ENCODE measurements at places on chromosomes 5 and 9. TPM values are rescaled to one million over a fixed set of nuclear protein-coding genes. Genes with fewer than 3 reads are reported as not detected.

- H3K27me3 ChIP-seq: no peaks in the 10 kb centered on the region
- H3K36me3 ChIP-seq: peaks cover 20% of the 10 kb centered on the region
- peak; percentile 54 for DNase-seq
- H3K4me3 ChIP-seq: no peak overlapping the region
- peaks cover 16% of the 10 kb centered on the region for H3K4me1 ChIP-seq
- peak overlapping the region; percentile 71 for H3K27ac ChIP-seq
These were observed 1.5 kb downstream of the ARPC5L start for GRCh38 chr9:124863371-124863871.

GRCh38 chr9:18122171-18122570 is 351.8 kb upstream of the ADAMTSL1 start:
- H3K27ac ChIP-seq: no peak overlapping the region
- no peaks in the 10 kb centered on the region for H3K4me1 ChIP-seq
- no peaks in the 10 kb centered on the region for H3K27me3 ChIP-seq
- H3K36me3 ChIP-seq: no peaks in the 10 kb centered on the region

The PTGS1 gene
- total RNA-seq: 3.1 TPM

The TMEM171 gene
- 66.7 TPM for total RNA-seq

The IFNA2 gene
- not detected for total RNA-seq

The SLC25A2 gene
- total RNA-seq: not detected

The TAF1L gene
- 0.13 TPM for total RNA-seq

The CCNO gene
- 14.7 TPM for total RNA-seq

All from thyroid gland (tissue), 4 donors.